ENCODE measurements at places on chromosomes 4 and X. TPM values are rescaled to one million over a fixed set of nuclear protein-coding genes. Genes with fewer than 3 reads are reported as not detected.

PI4K2B gene
- total RNA-seq, result 22.9 TPM

FSTL5 gene
- 0.32 TPM for total RNA-seq

GABRB1 gene
- 0.32 TPM for total RNA-seq

XK gene
- 0.86 TPM for total RNA-seq

SSX1 gene
- total RNA-seq, result not detected

FRG2 gene
- total RNA-seq, result not detected

SHROOM2 gene
- total RNA-seq, result 5.8 TPM

AKAP14 gene
- not detected for total RNA-seq

GYPA gene
- total RNA-seq, result not detected

AGTR2 gene
- not detected for total RNA-seq

PABPC1L2B gene
- total RNA-seq, result not detected

NEUROG2 gene
- not detected for total RNA-seq

CLDN34 gene
- under 0.01 TPM for total RNA-seq

RADX gene
- total RNA-seq, result 0.64 TPM

SLC10A4 gene
- under 0.01 TPM for total RNA-seq

CT45A10 gene
- not detected for total RNA-seq

GABRQ gene
- under 0.01 TPM for total RNA-seq

HERC6 gene
- total RNA-seq, result 8.7 TPM

CXCR3 gene
- total RNA-seq, result not detected

DUX4 gene
- total RNA-seq, result not detected

RAB9B gene
- 0.64 TPM for total RNA-seq

CENPVL1 gene
- total RNA-seq, result not detected

FRMD7 gene
- total RNA-seq, result not detected

NCBP2L gene
- not detected for total RNA-seq

PRSS12 gene
- 19.3 TPM for total RNA-seq

UGT2B15 gene
- not detected for total RNA-seq

GRIA2 gene
- 1.9 TPM for total RNA-seq

CT45A2 gene
- not detected for total RNA-seq

TMEM187 gene
- 7.1 TPM for total RNA-seq

MAGEC1 gene
- not detected for total RNA-seq

FAM241A gene
- total RNA-seq, result 1.6 TPM

PABPC4L gene
- total RNA-seq, result 12.2 TPM

TGIF2LX gene
- total RNA-seq, result not detected

RASGEF1B gene
- not detected for total RNA-seq

COL25A1 gene
- 6.9 TPM for total RNA-seq

USP51 gene
- 3.5 TPM for total RNA-seq

RHOXF1 gene
- total RNA-seq, result not detected

PTPN13 gene
- total RNA-seq, result 73.0 TPM

HSFX1 gene
- total RNA-seq, result 0.43 TPM

MAGEC3 gene
- not detected for total RNA-seq

ASB12 gene
- total RNA-seq, result not detected

USP26 gene
- total RNA-seq, result not detected

CSAG1 gene
- total RNA-seq, result not detected

BRS3 gene
- not detected for total RNA-seq

ITIH6 gene
- total RNA-seq, result not detected

DSPP gene
- total RNA-seq, result not detected

RTL9 gene
- total RNA-seq, result under 0.01 TPM
